ENCODE measurements at places on chromosomes 2 and 18. TPM values are rescaled to one million over a fixed set of nuclear protein-coding genes. Genes with fewer than 3 reads are reported as not detected.

GRCh38 chr2:121856360-121856759 lies 100.9 kb downstream of the TSN start:
- no peak overlapping the region for H3K27ac ChIP-seq
- no peaks in the 10 kb centered on the region for H3K36me3 ChIP-seq
- DNase-seq, result no peak

DNA sequence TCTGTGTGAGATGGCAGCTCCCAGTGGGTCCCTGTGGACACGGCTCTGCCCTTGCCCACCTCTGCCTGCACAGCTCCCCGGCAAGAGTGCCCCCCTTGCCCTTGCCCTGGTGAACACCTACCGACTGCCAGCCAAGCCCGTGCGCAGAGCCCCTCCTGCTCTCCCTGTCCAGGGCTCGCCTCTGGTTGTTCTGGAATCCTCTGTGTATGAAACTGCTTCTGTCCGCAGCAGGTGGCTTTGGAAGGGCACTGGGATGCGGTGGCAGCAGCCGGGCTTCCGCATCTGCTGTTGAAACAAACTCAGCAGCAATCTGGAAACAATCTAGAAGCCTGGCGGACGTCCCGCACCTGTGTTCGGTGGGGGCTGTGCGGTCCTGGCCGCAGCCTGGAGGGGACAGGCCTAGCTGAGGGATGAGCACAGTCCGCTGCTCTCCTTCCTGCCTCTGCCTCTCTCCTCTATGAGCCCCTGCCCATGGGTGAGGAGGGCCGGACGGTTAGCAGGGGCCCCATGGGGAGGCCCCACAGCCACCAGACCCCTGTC lies 34.0 kb upstream of the KLF11 start:
- peak; percentile 43 for DNase-seq
- peaks cover 47% of the 10 kb centered on the region for H3K4me1 ChIP-seq
- no peak overlapping the region for H3K4me3 ChIP-seq
- H3K27ac ChIP-seq, result no peak overlapping the region
- no peaks in the 10 kb centered on the region for H3K27me3 ChIP-seq

GRCh38 chr2:241776336-241777169 lies at the start of gene GAL3ST2:
Gene GAL3ST2, plus strand, starts transcription at chr2:241776822. Its CDS starts 134 bp downstream, at chr2:241776956.
- peaks cover 22% of the 10 kb centered on the region for H3K4me1 ChIP-seq
- no peaks in the 10 kb centered on the region for H3K27me3 ChIP-seq
- H3K36me3 ChIP-seq, result no peaks in the 10 kb centered on the region

DNA sequence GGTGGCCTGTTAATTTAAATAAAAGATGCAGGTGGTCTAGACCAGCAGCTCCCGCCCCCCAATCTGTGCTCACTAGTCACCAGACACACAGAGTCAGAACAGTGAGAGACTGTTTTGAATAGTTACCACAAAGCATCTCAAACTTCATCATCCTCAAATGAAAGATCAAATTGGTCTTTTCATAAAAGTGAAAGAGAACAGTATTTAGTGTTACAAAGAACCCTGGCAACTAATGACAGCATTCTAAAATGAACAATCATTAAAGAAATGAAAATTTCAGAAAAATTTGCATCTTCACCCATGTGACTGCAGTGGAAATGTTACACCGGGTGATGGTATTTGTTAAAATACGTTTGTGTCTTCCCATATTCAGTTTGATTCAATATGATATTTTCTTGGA lies 65.5 kb upstream of the PMAIP1 start:
- H3K27ac ChIP-seq, result no peak overlapping the region
- H3K36me3 ChIP-seq, result no peaks in the 10 kb centered on the region
- DNase-seq, result no peak
- no peak overlapping the region for H3K4me3 ChIP-seq
- no peaks in the 10 kb centered on the region for H3K4me1 ChIP-seq
- no peaks in the 10 kb centered on the region for H3K27me3 ChIP-seq

DNA sequence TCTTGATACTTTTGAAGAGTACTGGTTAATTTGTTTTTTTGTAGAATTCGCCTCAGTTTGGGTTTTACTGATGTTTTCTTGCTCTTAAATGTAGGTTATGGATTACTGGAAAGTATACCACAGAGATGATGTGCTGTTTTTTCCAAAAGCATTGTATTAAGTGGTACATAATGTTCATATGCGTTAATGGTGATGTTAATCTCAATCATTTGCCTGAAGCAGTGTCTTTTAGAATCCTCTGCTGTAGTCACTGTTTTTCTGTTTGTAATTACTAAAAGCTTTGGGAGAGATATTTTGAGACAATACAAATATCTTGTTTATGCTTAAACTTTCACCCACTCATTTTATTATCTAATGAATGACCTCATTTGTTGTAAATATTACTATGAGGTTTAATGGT lies 163.4 kb upstream of the LRP1B start:
- DNase-seq, result no peak
- no peaks in the 10 kb centered on the region for H3K27me3 ChIP-seq
- H3K4me1 ChIP-seq, result no peaks in the 10 kb centered on the region
- H3K27ac ChIP-seq, result no peak overlapping the region

DNA sequence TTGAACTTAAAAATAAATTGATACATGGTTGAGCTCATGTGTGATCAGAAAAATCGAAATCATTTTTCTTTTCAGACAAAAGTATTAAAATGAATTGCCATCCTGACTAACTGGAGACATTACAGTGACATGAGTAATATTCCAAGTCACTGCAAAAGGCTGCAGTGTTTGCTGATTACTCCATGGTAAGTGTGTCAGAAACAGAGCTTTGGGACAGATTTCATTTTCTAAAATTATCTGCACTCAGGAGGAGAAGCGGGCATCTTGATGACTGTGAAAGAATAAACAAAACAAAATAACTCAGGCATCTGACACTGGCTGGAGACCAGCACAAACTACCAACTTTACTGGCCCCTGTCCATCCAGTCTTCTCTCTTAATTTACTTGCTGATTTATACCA lies 312.3 kb upstream of the PIK3C3 start:
- H3K27ac ChIP-seq, result no peak overlapping the region
- no peak overlapping the region for H3K4me3 ChIP-seq
- no peaks in the 10 kb centered on the region for H3K36me3 ChIP-seq
- no peak for DNase-seq
- no peaks in the 10 kb centered on the region for H3K27me3 ChIP-seq

GRCh38 chr2:231781798-231782726 lies 980 bp upstream of the PDE6D start:
- peak overlapping the region; percentile 84 for H3K27ac ChIP-seq
- no peaks in the 10 kb centered on the region for H3K27me3 ChIP-seq
- H3K4me1 ChIP-seq, result peaks cover 40% of the 10 kb centered on the region
- peak; percentile 69 for DNase-seq
- H3K4me3 ChIP-seq, result peak overlapping the region; percentile 95

- DNase-seq, result no peak
- no peaks in the 10 kb centered on the region for H3K36me3 ChIP-seq
- H3K4me1 ChIP-seq, result no peaks in the 10 kb centered on the region
Observed at GRCh38 chr2:141994066-141994465, 136.8 kb downstream of the LRP1B start.

- no peaks in the 10 kb centered on the region for H3K36me3 ChIP-seq
- peak overlapping the region; percentile 86 for H3K4me3 ChIP-seq
- DNase-seq, result peak; percentile 28
- H3K4me1 ChIP-seq, result peaks cover 27% of the 10 kb centered on the region
- no peaks in the 10 kb centered on the region for H3K27me3 ChIP-seq
Observed at GRCh38 chr2:63840081-63840784, 1.5 kb upstream of the UGP2 start.

GRCh38 chr18:35041815-35042387 lies 688 bp downstream of the MAPRE2 start:
- no peaks in the 10 kb centered on the region for H3K36me3 ChIP-seq
- DNase-seq, result no peak
- no peaks in the 10 kb centered on the region for H3K27me3 ChIP-seq
- peak overlapping the region; percentile 62 for H3K4me3 ChIP-seq
- peak overlapping the region; percentile 91 for H3K27ac ChIP-seq
- H3K4me1 ChIP-seq, result peaks cover 69% of the 10 kb centered on the region

GRCh38 chr18:6921571-6921970 lies 192.1 kb downstream of the ARHGAP28 start:
- H3K27ac ChIP-seq, result no peak overlapping the region
- no peaks in the 10 kb centered on the region for H3K4me1 ChIP-seq
- H3K27me3 ChIP-seq, result no peaks in the 10 kb centered on the region
- no peak for DNase-seq
- H3K4me3 ChIP-seq, result no peak overlapping the region

GRCh38 chr2:84704505-84705244 lies 176.2 kb downstream of the TRABD2A start:
- H3K27me3 ChIP-seq, result no peaks in the 10 kb centered on the region
- no peak overlapping the region for H3K27ac ChIP-seq
- DNase-seq, result no peak
- H3K4me1 ChIP-seq, result no peaks in the 10 kb centered on the region
- H3K36me3 ChIP-seq, result no peaks in the 10 kb centered on the region

DNA sequence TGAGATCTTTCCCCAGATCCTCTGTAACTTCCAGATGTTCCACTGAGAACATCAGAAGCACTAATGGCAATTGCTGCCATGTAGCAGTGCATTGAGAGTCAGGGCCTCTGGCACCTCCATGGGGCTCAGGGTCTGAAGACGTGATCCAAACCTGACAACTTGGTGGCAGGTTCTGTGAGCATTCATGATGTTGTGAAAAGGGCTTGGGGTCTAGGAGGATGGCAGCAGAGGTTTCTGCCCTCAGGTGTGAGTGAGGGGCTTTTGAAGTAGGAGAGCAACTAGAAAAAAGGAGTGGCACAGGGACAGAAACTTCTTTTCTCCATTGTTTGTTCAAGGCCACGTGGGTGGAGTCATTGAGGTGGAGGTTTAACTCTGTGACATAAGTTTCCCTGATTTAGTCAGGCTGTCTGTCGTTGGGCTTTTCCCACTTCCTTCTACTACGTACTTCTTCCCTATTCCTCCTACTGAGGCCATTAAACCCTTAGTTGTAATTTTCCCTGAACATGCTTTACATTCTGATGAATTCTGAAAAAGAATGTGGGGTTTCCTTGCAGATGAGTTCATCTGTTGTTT lies 13.1 kb downstream of the CFLAR start:
- no peaks in the 10 kb centered on the region for H3K27me3 ChIP-seq
- H3K4me3 ChIP-seq, result no peak overlapping the region
- DNase-seq, result peak; percentile 86
- peaks cover 77% of the 10 kb centered on the region for H3K4me1 ChIP-seq

DNA sequence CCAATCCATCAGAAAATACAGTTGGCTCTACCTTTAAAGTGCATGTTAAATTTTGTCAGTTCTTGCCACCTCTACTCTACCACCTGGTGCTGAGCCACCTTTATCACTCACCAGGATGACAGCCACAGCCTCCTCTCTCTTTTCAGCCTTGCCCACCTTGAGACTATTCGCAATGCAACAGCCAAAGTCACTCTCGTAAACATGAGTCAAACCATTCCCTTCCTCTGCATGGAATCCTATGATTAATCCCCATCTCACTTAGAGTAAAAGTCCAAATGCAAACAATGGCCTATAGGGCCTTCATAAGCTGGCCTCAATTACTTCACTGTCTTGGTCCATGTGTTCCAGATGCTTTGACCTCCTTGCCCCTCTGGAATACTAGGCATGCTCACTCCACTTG lies 5.8 kb upstream of the OSBPL6 start:
- DNase-seq, result no peak
- peaks cover 4% of the 10 kb centered on the region for H3K4me1 ChIP-seq
- no peaks in the 10 kb centered on the region for H3K36me3 ChIP-seq
- peaks cover 9% of the 10 kb centered on the region for H3K27me3 ChIP-seq
- H3K27ac ChIP-seq, result no peak overlapping the region

DNA sequence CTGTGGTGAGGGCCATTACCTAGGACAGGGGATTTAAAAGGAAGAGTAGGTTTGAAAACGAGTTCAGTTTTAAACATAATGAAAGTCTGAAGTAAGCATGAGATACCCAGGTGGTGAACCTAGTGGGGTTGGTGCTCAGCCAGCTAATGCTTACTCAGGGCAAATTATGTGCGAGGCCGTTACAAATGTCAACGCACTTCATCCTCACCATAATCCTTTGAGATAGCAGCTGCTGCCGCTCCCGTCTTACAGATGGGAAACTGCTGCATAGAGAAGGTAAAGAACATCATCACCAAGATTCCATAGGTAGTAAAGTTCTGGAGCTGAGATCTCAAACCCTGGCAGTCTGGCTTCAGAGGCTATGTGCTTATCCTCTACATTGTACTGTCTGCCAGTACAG lies 209.0 kb downstream of the DYM start:
- peaks cover 48% of the 10 kb centered on the region for H3K36me3 ChIP-seq
- H3K27me3 ChIP-seq, result no peaks in the 10 kb centered on the region
- H3K27ac ChIP-seq, result no peak overlapping the region
- DNase-seq, result no peak

DNA sequence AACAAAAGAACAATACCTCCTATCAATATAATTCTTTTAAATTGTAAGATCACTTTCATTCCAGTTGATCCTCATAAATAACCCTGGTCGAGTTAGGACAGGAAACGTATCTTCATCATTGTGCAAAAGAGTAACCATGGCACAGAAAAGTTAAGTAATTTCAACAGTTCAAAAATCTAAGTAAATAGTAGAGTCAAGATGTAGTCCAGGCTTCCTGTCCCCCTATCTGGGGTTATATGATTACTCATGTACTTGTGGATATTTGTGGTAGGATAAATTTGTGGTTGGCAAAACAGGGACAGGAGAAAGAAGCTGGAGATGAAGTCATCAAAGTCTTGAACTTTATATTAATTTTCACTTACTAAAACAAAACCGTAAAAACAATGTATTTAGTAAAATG lies 772.6 kb downstream of the TSN start:
- H3K27me3 ChIP-seq, result no peaks in the 10 kb centered on the region
- no peak overlapping the region for H3K27ac ChIP-seq
- H3K4me1 ChIP-seq, result no peaks in the 10 kb centered on the region
- no peak overlapping the region for H3K4me3 ChIP-seq

GRCh38 chr18:45562567-45563479 lies 52.5 kb upstream of the SLC14A2 start:
- no peaks in the 10 kb centered on the region for H3K36me3 ChIP-seq
- H3K4me3 ChIP-seq, result no peak overlapping the region
- H3K4me1 ChIP-seq, result no peaks in the 10 kb centered on the region
- H3K27me3 ChIP-seq, result no peaks in the 10 kb centered on the region
- peak overlapping the region; percentile 66 for H3K27ac ChIP-seq

DNA sequence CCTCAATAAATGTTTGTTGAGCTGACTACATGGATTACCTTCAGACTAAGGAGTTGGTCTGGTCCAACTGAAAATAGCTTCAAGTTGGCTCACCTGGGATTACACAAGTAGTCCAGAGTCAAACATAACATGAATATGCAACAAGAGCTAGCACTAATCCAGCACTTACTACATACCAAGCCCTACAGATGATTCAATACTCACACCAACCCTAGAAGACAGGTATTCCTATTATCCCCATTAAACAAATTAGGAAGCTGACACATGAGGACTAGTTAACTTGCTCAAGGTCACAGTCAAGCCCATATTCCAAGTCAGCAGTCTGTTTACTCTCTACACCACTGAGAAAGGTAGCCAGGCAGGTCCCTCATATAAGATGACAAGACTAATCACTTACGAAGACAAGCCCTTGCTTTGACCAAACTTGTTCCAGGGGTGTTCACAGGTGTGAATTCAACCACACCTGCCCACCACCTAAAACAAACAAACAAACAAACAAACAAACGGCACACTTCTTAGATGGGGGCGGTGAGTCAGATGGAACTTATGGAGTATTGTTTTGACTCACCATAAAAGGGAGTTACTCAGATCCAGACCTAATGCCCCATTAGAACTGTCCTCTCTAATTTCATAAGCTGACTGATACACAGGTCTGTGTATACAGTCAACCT lies 29.1 kb downstream of the TMEM131 start:
- H3K36me3 ChIP-seq, result no peaks in the 10 kb centered on the region
- H3K27ac ChIP-seq, result no peak overlapping the region
- peaks cover 95% of the 10 kb centered on the region for H3K4me1 ChIP-seq
- H3K27me3 ChIP-seq, result no peaks in the 10 kb centered on the region

- H3K4me1 ChIP-seq, result no peaks in the 10 kb centered on the region
- DNase-seq, result peak; percentile 32
- H3K27ac ChIP-seq, result no peak overlapping the region
- no peaks in the 10 kb centered on the region for H3K27me3 ChIP-seq
- no peak overlapping the region for H3K4me3 ChIP-seq
Observed at GRCh38 chr18:24103320-24104021, 35.4 kb upstream of the CABYR start.

The REG1B gene
- not detected for total RNA-seq

The RNF138 gene
- total RNA-seq, result 13.8 TPM

Data from stomach (tissue), 19 donors.